Activated effector memory CD4-positive, alpha-beta T cell treated with Interleukin-2 at 50 U/mL for 16 hours (primary cell): ENCODE measurements at places on chromosomes 1 and 21.
A peak's percentile ranks its signal among the peaks of the same experiment; 100 is the strongest.

GRCh38 chr1:22876359-22877111, 96.1 kb downstream of the LACTBL1 start:
- no peak for DNase-seq

DNA sequence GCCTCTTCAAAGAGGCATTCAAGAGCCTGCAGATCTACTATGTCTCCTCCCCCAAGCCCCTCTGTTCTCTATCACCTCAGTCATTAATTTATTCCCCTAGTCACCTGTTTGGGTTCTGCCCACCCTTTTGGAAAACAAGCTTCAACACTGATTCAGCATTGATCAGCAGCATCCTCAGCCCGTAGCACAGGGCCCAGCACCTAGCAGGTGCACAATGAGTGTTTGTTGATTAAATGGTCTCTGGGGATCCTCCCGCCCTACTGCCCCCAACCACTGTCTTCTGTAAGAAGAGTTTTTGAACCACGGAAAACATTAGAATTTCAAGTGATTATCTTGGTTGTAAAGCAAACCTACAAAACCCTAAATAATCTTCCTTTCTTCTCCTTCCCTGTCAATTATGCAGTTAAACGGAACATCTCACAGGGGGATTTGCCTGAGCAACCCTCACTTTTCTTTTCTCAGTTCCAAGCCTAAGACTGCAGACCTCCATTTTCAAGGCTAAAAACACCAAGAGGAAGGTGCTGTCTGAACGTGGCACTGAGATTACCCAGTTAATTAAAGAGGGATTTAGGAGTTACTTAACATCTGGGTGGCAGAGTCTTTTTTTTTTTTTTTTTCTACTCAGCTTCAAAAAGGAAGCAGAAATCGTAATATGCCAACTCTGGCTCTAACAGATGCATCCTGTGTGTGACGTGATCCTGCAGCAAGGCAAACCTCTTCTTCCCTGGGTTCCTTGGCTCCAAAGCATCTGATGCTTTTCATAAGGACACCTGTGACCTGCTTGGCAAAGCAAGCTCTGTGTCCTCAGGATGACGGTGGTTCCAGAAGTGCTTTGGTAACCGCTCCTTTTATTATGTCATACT, 163.0 kb downstream of the KAZN start:
- DNase-seq: no peak

- no peak for DNase-seq
These were observed 179.5 kb upstream of the MAP1LC3C start for GRCh38 chr1:242178436-242178835.

GRCh38 chr21:14877581-14878228, 187.1 kb downstream of the NRIP1 start:
- no peak for DNase-seq

- DNase-seq: no peak
These were observed 15.9 kb upstream of the FBXO28 start for GRCh38 chr1:224098007-224098406.

DNA sequence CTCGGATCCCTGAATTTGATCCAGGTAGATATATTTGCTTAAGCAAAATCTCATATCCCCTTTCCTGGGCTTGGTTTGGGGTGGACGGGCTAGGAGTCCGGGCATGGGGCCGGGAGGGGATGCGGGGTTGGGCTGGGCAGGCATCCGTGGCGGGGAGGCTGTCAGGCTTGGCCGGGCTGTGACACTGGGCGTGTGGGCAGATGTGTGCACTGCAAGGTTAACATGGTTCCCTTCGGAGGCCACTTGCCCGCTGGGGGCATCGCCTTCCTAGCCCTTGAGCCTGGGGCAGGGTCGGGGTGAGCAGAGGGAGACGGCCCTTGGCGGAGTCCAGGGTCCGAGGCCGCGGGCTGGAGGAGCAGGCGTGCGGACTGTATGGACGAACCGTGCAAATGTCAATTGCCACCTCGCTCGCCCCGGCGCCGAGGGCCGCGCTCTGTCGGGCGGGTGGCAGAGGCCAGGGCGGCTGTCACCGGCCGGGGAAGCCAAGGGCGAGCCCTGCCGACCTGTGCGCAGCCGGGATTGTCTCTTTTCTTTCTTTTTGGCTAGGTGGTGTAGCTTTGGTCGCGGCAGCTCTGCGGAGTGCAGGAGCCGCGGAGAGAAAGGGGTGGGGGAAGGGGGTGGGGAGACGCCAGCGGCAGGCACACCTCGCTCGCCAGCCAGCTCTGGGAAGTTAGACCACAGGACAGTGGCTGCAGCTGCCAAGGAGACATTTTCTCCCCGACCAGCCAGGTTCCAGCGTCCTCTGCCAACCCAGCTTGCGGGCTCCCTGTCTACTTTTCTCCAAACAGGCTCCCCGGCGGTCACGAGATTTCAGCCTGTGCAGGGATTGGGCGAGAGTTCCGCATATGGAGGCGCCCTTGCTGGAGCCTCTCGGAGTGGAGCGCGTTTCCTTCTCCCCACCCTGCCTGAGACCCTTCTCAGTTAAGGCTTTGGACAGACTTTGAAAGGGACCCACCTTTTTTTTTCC, 1.3 kb downstream of the RCOR3 start:
- DNase-seq: peak; percentile 51

DNA sequence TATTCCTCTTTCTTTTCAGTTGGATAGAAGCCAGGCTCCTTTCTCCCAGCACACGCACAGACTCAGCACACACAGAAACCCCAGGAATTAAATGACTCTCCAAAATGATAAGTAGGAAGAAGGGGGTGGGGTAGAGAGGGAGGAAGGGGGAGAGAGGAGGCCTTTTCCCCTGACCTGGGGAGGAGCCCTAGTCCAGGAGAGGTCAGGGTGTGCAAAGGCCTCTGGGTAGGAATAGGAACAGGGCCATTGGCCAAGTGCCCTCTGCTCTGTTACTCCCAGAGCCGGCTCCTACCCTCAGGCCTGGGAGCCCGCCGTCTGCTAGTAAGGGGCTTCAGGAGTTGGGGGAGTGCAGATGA, 35.6 kb upstream of the PUM1 start:
- no peak for DNase-seq

- DNase-seq: no peak
These were observed 332.7 kb downstream of the CHRM3 start for GRCh38 chr1:239718997-239719628.

DNA sequence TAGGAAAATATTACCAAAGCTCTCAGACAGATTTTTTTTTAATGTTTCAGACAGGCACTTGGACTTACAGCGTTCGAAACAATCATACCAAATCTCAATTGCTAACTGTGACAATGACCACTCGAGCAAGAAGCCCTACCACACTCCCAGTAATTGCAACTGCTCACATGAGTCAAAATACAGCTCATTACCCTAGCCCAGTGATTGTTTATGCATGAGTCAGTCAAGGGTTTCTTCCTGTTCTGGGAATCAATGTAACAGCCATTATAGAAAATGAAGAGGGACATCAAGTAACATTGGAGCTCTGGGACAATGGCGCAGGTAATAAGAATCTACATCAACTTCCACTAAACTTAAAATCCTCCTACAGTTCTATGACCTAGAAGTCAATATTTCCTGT, 56.1 kb upstream of the SH3GLB1 start:
- no peak for DNase-seq

GRCh38 chr21:16309250-16309971, 579.6 kb downstream of the USP25 start:
- DNase-seq: no peak

DNA sequence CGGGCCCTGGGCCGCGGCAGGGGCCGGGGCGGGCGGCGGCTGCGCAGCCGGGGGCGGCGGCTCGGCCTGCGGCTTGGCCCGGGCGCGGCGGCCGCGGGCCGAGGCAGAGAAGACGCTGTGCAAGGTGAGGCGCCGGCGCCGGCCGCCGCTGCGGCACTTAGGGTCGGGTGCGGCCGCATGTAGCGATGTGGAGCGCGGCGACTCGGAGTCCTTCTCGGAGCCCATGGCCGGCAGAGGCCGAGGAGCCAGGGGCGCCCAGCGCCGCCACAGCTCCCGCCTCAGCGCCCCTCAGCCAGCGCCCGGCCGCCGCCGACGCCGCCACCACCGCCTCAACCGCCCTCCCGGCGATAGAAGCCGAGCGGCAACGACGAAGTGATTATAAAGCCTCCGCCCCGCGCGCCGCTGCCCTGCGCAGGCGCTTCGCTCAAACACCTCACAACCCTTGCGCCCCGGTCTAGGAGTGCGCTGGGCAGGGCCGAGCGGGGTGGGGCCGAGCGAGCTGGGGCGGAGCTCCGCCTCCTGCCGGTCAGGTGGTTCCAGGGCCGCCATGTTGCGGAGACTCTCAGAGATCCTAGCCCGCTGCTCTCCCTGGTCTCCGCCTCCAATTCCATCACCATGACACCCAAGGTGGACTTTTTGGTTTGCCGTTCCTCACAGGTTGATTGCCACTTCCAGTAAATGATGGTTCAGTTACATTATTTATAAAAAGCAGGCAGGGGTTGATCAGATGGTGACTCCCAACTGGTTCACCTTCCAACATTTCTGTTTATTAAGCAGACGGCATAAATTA, at the start of gene RNF19B:
RNF19B (minus strand) TSS at position 349 of the 790 bp plus-strand sequence; CDS start at position 225, 124 bp downstream.
- DNase-seq: peak; percentile 94

DNA sequence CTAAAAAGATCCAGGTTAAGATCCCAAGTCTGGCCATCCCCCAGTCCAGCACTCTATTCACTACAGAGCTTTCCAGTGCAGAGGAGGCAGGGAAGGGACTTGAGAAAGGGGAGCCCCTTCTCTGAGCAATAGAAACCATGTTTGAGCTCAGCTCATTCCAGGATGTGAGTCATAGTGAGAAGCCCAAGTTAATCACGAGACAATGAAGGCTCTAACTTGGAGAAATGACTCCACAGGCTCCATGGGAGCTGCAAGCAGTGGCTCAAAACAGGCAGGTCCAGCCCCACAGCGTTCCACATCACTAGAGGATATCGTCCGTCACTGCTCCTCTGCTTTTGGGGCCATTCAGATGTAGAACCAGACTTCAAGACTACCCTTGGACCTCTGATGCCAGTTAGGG, 59.1 kb downstream of the CAMK2N1 start:
- DNase-seq: no peak

GRCh38 chr1:52613636-52614373, 11.6 kb downstream of the GPX7 start:
- no peak for DNase-seq

- DNase-seq: no peak
These were observed 382.2 kb downstream of the NTNG1 start for GRCh38 chr1:107523061-107523460.
